ENCODE measurements at places on chromosomes 6 and 20.

GRCh38 chr6:120606743-120607142 is 727.5 kb downstream of the TBC1D32 start:
- DNase-seq: no peak

DNA sequence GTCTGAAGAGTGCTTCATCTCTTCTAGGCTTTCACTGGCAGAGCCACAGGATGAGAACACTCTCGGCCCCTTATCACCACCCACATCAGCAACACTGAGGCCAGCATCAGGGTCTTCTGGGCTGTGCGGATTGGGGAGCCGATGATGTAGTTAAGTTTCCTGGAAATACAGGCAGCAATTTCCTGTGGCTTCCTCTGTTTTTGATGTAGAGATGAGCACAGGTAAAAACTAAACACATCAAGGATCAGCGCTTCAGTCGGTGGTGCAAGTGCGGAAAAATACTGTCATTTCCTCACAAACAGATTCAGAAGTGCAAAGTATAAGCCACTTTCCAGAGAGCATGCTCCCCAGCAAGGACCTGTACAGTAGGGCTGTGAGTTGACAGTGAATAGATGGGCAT is 62.6 kb downstream of the BACH2 start:
- DNase-seq: peak; percentile 77

GRCh38 chr20:23305098-23305497 is 45.5 kb upstream of the NXT1 start:
- DNase-seq: no peak

- no peak for DNase-seq
Observed at GRCh38 chr6:165776691-165777090, 113.7 kb upstream of the PDE10A start.

DNA sequence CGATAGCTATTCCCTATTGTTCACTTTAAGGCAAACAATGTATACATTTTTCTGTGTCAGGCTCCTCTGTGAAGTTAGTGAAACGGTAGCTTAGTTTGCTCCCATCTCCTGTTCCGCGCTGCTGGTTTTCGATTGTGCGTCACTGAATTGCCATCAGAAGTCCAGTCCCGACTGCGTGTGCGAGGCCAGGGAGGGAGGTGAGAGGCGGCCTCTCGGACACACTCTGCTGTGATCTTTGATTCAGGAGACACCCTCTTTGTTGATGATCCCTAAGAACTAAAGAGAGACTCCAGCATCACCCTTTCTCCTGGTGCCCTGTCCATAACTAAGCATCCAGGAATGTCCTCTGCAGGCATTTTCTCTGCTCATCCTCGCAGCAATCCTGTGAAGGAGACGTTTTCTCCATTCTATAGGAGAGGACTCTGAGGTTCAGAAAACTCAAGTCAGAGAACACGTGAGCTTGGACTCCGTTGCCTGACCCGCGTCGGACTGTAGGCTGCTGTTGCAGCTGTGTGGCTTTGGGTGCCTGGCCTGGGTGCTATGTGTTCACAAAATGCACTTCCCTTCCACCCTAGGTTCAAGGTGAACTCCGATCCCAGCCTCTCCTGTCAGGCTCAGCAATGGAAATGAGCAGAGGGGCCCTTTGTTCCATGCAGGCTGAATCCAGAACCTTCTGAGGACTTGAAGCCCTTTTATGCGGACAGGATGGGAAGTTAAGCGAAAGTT is 24.1 kb upstream of the UNC93A start:
- no peak for DNase-seq

DNA sequence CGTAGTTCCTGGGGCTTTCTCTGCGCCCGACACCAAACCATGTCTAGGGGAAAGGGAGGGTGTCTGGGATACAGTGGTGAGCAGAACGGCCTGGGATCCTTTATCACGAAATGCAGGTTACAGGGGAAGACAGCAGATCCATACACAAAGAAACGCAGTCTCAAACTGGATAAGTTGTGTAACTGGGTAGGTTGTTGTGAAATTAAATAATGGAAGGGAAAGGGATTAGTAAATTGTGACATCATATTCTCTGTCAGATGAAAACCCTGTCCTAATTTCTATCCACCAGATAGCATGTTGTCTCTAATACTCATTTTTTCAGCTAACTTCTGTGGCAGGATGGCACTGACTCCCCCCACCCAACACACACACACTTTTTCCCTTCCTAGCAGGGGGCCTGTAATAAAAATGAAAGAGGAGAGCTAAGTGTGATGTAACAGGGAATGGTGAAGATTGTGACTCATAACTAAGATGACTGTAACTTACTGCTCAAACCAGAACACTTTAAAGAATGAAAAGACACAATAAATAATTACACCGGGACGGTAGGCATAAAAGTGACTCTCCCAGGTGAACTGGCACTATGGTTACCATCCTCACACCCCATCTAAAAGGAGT is 769 bp upstream of the TRPC4AP start:
- peak; percentile 45 for DNase-seq

DNA sequence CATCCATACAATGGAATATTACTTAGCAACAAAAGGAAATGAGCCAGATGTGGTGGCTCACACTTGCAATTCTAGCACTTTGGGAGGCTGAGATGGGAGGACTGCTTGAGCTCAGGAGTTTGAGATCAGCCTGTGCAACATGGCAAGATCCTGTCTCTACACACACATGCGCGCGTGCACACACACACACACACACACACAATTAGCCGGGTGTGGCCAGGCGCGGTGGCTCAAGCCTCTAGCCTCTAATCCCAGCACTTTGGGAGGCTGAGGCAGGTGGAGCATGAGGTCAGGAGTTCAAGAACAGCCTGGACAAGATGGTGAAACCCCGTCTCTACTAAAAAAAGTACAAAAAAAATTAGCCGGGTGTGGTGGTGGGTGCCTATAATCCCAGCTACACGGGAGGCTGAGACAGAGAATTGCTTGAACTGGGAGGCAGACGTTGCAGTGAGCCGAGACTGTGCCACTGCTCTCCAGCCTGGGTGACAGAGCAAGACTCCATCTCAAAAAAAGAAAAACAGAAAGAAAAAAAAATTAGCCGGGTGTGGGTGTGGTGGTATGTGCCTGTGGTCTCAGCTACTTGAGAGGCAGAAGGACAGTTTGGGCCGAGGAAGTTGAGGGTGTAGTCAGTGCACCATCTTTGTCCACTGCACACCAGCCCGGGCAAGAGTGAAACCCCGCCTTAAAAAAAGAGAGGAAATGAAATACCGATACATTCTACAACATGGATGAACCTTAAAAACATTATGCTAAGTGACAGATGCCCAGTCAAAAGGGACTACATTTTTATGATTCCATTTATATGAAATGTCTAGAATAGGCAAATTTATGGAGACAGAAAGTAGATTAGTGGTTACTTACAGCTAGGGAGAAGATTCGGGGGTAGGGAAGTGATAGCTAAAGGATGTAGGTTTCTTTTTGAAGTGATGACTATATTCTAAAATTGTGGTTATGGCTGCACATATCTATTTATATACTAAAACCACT is 52.5 kb downstream of the RBL1 start:
- DNase-seq: peak; percentile 33

DNA sequence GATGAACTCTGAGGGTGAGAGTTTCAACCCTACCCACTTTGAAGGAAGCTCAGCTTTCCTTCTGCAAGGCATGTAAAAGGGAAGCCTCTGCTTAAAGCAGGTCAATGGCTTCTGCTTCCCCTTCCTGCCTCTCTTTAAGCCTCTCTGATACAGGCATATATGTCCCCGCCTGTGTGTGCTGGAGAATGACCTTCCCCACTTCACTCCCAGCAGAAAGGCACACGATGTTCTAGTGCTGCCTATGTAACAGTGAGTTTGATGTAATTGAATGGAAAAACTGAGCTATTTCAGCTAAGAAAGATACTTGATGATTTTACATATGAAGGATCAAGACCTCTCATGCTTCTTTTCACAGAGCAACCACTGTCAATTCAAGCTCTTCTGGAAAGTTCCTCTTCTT is 632.2 kb downstream of the HACE1 start:
- no peak for DNase-seq

- no peak for DNase-seq
Observed at GRCh38 chr6:37665304-37665703, 32.4 kb downstream of the MDGA1 start.

- peak; percentile 17 for DNase-seq
Observed at GRCh38 chr6:163460307-163460782, 45.8 kb downstream of the QKI start.

DNA sequence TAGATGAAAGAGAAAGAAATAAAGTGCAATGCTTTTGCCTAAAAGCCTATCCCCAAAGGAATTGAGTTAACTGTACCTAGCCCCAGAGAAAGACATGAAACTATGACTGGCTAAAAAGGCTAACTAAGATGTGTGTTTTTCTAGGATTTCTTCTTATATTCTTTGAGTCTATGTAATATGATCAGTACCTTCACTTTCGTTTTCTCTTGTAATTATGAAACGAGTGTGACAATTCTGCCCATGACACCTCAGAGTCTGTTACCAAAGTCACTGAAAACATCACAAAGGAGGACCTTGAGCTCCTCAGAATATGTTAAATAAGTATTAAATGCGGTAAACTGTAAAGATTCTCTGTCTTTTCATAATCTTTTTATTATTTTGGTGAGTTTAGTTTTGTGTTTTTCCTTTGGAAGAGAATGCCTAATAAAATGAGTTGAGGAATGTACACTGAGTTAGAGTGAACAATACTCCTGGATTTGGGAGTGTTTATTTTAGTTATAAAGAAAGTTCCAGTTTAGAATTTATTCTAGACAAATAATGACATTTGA is 141.3 kb downstream of the FUT9 start:
- no peak for DNase-seq

- DNase-seq: no peak
Observed at GRCh38 chr6:118745156-118745555, 93.8 kb upstream of the CEP85L start.

DNA sequence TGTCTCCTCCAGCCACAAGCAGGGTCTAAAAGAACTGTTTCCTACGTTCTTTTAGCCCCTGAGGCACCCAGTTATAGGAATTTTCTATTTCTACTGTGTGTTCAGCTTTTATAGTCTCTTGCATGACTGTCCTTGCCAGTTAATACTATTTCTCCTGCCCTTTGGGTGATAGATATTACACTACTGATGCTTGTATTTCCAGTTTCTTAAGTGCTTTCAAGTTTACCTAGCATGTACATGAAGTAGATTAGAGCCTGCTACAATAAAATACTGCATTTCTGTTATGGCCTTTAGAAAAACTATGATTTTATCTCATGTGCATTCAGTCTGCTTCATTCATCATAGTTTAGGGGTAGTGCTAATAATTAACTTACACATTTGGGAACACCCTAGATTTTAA is 89.6 kb downstream of the FOXO3 start:
- DNase-seq: no peak

DNA sequence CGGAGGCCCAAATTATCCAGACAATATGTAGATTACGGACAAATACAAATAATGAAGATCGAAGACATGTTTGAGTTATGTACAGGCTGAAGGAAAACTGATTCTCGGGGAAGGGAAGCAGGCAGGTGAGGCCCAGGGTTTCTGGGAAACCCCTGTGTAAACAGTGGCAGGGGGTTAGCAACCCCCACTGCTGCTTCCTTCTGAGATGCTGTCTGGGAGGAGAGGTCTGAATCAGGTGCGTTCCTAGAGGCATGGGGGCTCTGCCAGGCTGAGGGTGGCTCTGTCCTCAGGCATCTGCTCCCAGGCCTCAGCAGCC is 7.2 kb upstream of the MDGA1 start:
- DNase-seq: no peak

DNA sequence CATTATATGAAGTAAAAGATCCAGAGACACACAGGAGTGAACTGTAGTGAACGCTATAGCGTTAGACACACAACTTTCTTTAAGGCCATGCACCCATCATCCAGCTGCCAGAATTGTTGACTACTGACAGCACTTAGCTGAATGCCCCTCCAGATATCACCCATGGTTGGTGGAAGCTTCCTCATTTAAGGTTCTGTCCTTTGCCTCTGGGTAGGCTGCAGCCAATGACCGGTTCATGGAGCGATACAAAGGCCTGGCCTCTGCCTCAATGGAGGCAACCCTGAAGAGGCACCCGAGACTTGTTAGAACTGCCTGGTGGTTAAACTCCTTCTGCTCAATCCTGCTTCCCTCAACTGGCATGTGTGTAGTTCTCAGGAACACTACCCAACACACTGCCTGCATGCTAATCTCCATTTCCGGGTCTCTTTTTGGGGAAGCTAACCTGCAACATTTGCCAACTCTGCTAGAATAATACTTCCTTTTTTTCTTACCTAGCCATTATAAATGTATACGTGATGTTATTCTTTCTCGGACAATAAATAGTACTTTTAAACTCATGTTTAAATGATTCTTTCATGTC is 49.8 kb upstream of the THEMIS start:
- DNase-seq: no peak

DNA sequence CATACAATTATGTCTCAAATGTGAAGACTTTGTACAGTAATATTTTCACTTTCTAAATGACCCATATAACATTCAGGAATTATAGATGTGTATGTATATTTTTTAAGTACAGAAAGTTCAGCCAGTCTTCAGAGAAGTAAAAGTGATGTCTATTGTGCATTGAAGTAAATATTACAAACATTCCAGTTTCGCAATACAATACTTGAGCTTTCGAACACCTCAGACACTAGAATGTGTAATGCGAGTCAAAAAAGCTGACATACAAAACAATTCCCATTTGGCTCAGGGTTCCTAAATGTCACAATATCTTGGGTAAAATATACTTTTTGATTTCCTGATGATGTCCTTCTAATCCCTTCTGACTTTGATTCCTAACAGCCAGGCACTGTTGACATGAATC is 101.4 kb downstream of the ZNF217 start:
- no peak for DNase-seq

DNA sequence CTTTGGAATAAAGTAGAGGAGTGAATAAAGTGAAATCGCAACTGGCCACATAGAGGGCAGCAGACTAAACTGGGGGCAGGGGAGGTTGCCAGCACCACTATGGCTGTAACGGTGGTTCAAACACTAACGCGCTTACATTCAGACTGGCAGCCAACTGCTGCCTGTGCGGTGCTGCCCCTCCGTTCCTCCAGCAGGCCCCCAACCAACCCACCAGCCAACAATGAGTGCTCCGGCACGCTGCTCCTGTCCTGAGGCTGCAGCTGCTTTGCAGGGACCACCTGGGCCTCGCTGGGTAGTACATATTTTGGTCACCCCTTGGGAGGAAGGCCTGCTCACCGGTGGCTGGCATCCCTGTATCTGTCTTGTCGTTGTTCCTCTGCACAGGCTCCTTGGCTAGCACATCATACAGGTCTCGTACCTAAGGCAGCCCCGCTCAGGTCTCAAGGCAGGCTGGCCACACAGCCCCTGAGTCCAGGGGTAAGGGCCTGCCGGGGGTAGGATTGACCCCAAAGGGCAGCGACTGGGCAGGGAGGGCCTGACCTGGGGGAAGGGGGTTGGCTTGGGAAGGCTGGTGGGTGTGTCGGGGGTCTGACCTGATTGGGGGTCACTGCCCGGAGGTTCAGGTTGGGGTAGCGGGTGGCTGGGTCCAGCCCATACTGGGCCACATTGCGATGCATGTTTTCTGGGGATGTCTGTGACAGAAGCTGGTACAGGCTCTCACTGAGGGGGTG is 6.3 kb downstream of the MICAL1 start:
- no peak for DNase-seq
